ENCODE measurements at places on chromosomes 7 and 10. TPM values are rescaled to one million over a fixed set of nuclear protein-coding genes. Genes with fewer than 3 reads are reported as not detected.
A peak's percentile ranks its signal among the peaks of the same experiment; 100 is the strongest.

The HOXA5 gene
- 87.0 TPM for polyA plus RNA-seq

GRCh38 chr7:139721821-139722220 is 56.0 kb downstream of the HIPK2 start:
- DNase-seq: no peak

The OPN4 gene
- not detected for polyA plus RNA-seq

The GIMAP7 gene
- 11.4 TPM for polyA plus RNA-seq

DNA sequence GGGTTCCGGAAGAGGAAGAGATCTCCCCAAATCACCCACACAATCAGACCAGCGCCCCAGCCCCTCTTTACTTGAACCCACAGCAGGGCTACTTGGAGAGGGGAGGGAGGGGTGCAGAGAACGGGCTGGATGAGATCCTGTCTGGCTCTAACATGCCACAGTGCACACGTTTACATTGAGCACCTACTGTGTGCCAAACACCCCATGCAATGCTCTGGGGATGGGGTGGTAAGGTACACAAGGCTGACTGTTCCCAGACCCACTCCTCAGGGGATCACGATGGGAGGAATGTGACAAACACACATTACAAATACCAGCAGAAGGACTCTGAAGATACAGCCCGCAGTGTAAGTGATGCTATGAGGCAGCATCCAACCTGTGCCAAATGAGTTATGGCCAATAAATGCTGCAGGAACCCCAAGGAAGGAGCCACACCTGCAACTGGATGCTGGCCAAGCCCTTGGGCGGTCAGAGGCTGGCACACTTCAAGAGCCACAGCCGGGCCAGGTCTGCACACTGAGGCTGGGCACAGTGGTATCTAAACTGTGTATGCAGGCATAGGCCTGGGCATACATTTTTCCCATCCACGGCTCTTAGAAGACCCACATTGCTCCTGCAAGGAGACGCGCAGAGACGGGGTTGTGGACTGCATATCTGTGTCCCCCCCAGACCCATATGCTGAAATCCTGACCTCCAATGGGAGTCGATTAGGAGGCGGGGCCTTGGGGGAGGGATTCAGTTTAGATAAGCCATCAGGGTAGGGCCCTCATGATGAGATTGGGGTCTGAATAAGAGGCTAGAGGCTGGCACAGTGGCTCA is 6.4 kb downstream of the SPOCK2 start:
- no peak for DNase-seq

- no peak for DNase-seq
Measured at GRCh38 chr10:26698909-26699308, 1.4 kb downstream of the PDSS1 start.

DNA sequence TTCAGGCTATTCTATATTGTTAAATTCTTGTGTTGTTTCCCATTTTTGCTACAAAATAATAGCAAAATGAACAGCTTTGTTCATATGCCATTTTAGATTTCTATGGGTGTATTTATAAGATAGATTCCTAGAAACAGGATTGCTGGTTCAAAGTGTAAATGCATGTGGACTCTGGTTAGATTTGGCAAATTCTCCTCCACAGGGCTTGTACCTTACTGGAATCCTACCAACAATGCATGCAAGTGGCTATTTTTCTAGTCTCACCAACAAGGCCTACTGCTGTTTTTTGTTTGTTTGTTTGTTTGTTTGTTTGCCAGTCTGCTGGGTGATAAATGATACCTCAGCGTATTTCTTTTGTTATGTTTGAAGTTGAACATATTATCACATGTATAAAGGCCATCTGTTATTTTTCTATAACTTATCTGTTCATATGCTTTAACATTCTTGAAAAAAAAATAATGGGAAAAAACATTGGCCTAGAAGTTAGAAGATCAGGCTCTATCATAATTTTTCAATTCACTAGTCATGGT is 87.1 kb upstream of the AHR start:
- no peak for DNase-seq

DNA sequence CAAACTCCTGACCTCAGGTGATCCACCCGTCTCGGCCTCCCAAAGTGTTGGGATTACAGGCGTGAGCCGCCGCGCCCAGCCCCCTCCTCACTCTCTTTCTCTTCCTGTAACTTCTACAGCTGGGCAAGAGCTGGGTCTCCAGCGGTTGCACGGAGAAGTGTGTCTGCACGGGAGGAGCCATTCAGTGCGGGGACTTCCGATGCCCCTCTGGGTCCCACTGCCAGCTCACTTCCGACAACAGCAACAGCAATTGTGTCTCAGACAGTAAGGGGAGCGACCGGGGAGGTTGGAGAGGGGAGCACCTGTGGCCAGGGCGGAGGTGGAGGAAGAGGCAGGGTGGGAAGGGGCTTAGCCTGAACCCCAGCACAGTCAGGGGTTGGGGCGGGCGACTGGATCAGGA is 41.4 kb downstream of the EPHB4 start:
- no peak for DNase-seq

GRCh38 chr10:79502561-79503309 is 9.6 kb upstream of the EIF5AL1 start:
- no peak for DNase-seq

The HMX2 gene
- polyA plus RNA-seq: 2.7 TPM

DNA sequence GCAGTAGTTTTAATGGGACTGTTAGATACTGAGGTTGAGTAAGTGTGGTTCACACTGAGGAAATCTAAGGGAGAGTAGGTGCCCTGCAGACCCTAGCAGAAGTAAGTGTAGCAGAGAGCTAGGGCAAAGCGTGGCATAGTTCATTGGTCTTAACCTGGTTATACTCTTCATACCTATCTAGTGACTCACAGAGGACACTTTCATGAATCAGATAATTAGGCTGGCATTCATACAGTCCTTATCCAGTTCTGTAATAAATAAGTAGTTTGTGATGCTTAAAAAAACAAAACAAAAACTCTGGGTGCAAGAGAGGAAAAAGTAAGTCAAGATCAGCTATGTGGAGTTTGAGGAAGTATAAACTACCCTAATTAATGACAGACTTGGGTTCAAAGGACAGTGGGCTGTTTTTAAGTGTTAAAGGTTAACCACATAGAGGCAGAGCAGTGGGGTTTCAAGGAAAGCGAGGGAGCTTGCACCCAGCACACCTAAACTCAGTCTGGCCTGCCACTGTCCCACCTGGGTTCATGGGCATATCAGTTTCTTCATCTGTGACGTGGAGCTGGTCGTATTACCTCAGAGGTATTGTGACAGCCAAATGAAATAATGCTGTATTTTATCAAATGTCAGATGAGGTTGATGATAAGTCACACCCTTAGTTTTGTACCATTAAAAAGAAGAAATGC is 27.1 kb downstream of the LMTK2 start:
- DNase-seq: no peak

DNA sequence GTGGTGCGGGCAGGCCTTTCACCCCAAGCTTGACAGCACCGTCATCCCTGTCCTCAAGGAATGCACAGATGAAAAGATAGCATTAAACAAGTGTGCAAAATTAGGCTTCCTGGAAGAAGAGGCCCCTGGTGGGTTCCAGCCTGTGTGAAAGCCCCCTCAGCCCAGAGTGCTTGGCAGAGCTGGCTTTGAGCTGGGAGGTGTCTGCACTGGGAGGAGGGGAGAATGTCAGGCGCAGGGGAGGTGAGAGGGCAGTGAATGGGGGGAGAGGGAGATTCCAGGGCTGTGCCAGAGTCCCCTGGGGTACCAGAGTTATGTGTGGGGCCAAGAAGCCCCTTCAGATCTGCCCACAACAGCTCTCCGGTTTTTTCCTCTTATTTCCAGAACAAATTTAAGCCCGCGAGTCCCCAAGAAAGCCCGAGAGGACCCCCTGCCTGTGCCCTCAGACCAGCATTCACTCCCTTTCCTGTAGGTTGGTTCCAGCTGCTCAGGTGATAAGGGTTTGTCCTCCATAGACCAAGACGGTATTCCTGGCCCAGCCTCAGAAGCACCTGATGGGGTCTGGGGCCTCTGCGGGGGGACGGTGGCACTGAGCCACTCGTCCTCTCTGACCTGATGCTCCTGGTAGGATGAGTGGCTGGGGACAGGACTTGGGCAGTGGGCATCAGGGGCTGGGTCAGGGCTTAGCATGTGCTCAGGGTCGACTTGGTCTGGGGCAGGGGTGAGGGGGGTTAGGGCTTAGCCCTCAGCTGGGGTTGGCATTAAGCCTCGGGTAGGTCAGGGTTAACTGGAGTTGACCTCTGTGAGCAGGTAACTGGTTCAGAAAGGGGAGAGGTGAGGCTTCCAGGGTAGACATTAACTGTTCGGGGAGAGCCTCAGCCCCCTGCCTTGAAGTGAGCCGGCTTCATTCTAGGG is 43.4 kb downstream of the ADCYAP1R1 start:
- no peak for DNase-seq

GRCh38 chr10:111116762-111117445 is 40.1 kb downstream of the ADRA2A start:
- DNase-seq: no peak

GRCh38 chr7:112537822-112538387 is 57.1 kb downstream of the LSMEM1 start:
- DNase-seq: no peak

GRCh38 chr7:116788572-116789197 is 73.7 kb upstream of the CAPZA2 start:
- DNase-seq: no peak

DNA sequence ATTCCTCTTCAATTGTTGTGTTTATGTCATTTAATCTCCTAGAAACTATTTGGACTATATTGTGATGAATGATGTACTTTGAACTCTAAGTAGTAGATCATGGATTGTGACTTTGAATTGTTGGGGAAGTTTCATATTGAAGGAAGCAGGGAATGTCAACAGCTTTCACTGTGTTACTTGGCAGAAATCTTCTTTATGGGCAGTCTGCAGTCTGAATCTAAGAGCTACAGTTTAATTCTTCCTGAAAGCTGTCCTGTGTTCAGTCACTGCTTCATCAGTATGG is 91.6 kb downstream of the PPP1R9A start:
- DNase-seq: peak; percentile 59
